ENCODE measurements at places on chromosomes 12 and 14.

- DNase-seq = no peak
These were observed 142.8 kb downstream of the BTG1 start for GRCh38 chr12:92002673-92003382.

GRCh38 chr12:95397571-95397970, 76.4 kb upstream of the METAP2 start:
- DNase-seq = no peak

DNA sequence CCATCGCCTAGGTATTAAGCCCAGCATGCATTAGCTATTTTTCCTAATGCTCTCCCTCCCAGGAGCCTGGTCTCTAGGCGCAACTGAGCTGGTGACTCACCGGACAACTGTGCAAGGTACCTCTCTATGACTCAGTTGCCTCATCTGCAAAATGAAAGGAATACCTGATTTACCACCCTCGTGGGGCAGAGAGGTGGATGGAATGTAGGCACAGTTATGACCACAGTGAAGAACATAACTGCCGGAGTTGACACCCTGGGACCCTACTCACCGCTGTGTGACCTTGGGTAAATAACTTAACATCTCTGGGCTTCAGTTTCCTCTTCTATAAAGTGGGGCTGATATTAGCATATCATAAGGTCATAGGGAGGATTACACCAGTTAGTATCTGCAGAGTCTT, 22.6 kb downstream of the BCL11B start:
- DNase-seq = no peak

DNA sequence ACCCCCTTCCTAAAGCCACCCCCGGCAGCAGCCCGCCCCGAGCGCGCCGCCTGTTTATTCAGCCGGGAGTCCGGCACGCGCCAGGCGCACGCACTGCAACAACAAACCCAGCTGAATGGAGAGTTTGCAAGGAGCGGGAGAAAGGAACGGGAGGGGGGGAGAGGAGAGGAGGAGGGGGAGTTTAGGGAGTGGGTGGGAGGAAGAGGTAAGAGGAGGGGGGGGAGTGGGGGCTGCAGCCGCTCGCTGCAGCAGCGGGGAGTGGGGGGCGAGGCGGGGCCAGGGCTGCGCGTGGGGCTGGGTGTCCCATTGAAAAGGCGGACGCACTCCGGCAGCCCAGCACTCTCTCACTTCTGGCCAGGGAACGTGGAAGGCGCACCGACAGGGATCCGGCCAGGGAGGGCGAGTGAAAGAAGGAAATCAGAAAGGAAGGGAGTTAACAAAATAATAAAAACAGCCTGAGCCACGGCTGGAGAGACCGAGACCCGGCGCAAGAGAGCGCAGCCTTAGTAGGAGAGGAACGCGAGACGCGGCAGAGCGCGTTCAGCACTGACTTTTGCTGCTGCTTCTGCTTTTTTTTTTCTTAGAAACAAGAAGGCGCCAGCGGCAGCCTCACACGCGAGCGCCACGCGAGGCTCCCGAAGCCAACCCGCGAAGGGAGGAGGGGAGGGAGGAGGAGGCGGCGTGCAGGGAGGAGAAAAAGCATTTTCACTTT, at the start of gene ASCL1:
ASCL1 (plus strand) TSS at position 336 of the 712 bp plus-strand sequence. CDS start 571 bp downstream, outside the sequence.
- no peak for DNase-seq

DNA sequence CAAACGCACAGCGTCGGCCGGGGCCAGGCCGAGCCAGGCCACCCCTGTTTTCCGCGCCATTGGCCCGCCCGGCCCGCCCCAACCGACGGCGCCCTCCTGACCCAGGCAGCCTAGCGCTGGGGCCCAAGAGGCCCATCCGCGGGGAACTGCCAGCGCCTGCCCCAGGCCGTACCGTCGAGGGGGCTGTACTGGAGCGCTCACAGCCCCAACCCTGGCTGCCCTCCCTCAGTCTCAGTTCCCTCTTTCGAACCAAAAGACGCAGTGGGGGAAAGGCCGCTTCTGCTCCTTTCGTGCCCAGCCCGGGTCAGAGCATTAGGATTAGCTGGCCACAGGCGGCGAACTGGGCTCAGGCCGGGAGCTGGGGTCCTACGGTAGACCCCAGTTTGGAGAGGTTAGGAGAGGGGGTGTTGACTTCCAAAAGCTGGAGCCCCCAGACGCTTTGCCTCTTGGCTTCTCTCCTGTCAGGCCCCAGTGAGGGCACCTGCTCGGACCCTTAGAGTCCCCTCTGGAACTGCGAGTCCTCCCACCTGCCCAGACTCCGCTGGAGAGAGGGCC, 1.9 kb downstream of the NKX2-1 start:
- DNase-seq = no peak

DNA sequence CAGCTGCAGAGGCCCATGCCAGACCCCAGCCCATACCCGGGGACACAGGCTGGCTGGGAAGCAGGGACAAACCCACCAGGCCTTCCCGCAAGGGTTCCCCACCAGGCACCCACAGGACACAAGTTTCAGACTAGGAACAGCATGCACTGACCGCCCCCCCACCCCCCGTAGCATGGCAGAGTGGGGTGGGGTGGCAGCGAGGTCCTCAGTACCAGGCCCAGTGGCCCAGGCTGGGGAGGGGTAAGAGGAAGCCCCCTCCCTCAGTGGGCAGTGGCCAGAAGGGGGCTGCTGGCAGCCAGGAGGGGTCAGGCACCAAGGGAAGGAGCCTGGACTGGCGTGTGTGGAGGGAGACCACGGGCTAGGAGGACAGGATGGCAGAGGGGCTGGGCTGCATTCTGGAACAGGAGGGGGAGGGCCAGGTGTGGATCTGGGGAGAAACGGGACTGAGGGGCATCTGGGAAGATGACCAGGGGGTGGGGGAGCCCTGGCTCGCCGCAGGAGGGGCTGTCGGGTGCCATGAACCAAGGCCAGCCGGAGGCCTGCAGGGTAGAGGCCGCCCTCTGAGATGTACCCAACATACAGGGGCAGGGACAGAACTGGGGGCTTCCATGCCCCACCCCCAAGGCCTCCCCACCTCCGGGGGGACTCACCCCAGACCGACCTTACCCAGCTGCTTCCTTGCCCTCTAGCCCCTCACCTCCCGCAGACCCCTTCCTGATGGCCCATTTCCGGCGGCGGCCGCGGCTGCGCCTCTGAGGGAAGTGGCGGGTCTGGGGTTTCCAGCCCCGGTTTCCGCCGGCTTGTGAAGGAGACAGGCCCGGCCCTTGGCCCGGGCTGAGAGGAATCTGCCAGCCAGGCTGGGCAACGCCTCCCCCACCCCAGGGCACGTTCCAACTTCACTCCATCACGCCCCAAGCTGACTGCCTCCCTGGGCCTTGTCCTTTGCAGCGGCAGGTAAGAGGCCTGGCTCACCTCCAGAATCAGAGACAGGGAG, 5.6 kb upstream of the JAG2 start:
- DNase-seq = no peak

All from amniotic stem cell (primary cell).